Stimulated activated effector memory CD8-positive, alpha-beta T cell treated with anti-CD3 and anti-CD28 coated beads, Interleukin-12 subunit alpha, Interleukin-12 subunit beta, amount 100 ng/mL, for 72 hours (primary cell): ENCODE measurements at places on chromosomes 7 and 10.

- DNase-seq, result no peak
Observed at GRCh38 chr10:36819781-36820180, 305.6 kb upstream of the ANKRD30A start.

- DNase-seq, result no peak
Observed at GRCh38 chr7:84271543-84271942, 77.0 kb upstream of the SEMA3A start.

GRCh38 chr10:78852466-78853240 is 216.1 kb upstream of the ZMIZ1 start:
- no peak for DNase-seq

DNA sequence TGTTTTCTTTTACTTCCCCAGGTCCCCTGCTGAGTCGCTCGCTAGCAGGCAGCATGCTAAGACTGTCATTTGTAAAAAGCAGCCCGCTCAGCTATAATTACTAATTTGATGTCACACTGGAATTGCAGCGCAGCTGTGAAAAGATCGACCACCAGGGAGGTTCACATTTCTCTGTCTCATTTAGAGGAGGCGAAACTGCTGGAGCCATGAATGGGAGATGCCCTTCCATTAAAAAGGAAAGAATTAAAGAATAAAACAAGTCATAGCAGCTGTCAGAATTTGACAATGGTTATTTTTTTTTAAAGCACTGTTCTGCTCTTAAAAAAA is 153.5 kb downstream of the PIP4K2A start:
- no peak for DNase-seq

DNA sequence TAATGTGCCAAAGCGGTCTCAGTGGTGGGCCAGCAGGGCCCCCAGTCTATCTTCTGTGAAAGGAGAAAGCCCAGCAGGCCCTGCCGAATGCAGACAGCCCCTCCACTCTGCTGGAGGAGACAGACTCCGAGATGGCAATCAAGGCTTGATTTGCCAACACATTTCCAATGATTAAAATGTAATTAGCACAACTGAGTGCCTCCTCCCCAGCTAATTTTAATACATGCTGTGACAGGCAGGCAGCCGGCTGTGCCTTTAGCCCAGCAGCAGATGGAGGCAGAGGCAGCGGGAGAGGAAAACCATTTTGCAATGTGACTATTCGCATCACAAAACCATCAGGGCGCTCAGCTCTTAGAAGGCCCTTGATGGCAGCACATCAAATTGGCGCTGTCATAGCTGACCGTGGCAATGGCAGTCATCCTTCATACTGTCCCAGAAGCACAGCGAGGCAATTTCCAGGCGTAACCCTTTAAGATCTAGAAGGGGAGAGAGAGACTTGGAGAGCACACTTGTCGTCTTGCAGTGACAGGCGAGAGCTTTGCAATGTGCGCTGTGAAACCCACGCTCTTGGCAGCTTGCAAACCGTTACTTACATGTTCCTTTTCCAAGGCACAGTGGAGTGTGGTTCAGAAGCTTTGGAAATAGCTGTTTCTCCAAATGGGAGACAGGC is 714.8 kb upstream of the GALNT17 start:
- no peak for DNase-seq

GRCh38 chr7:150876817-150877526 is 24.7 kb downstream of the AOC1 start:
- DNase-seq, result no peak

DNA sequence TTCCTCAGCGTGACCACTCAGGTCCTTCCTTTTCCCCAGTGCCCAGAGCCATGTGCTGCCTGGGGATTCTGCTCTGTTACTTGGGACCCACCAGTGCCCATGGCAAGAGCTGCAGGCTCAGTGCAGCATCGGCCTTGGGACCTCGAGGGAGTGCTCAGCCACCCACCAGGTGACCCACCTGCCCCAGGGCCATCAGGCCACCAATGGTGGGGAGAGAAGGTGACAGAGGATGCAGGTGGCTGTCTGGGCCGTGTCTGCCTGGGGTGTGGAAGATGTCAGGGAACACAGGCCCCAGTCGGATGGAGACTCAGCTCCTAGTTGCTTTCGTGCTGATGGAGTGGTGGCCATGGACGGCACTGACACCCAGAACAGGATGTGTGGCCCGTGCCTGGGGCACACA is 104.7 kb upstream of the FAM20C start:
- no peak for DNase-seq

- no peak for DNase-seq
Observed at GRCh38 chr10:45441239-45442190, 67.5 kb downstream of the ALOX5 start.

- no peak for DNase-seq
Observed at GRCh38 chr10:98201760-98202159, 66.2 kb downstream of the LOXL4 start.

DNA sequence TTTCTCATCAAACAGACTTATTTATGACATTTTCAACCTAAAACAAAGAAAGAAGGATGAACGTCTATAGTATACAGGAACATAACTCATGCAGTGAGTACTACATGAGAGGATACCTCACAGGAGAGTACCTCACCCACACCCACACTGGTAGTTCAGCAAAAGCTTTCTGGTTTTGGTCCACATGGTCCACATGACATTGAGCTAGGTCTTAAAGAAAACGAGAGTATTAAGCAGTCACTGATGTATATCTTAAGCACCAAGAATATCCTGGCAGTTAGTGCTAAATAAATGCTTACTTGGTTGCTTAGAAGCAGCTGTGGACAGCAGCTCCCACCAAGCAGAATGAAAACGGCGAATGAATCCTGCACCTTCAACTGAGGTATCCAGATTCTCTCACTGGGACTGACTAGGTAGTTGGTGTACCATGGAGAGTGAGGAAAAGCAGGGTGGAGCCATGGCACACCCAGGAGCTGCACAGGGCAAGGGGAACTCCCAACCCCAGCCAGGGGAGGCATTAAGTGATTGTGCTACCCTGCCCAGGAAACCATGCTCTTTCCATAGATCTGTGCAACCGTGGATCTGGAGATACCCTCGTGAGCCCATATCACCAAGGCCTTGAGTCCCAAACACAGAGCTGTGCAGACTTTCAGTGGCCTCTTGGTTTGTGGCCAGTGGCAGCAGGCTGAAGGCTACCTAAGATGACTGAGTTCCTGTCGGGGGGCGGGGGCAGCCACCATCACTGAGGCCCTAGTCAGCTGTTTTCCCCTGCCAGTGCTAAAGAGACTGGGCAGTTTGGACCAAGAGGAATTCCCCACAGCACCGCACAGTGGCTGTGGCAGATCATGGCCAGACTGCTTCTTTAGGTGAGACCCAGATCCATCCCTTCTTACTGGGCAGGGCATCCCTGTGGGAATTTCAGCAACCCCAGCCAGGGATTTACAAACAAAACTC is 143.4 kb downstream of the SGMS1 start:
- DNase-seq, result no peak

GRCh38 chr10:19302117-19302516 is 253.5 kb downstream of the MALRD1 start:
- no peak for DNase-seq

GRCh38 chr7:14690075-14690474 is 212.5 kb downstream of the DGKB start:
- DNase-seq, result no peak

- DNase-seq, result no peak
Observed at GRCh38 chr10:128078136-128078969, 47.9 kb downstream of the MKI67 start.

GRCh38 chr10:133278577-133279265 is 2.1 kb upstream of the ADAM8 start:
- DNase-seq, result peak; percentile 88

DNA sequence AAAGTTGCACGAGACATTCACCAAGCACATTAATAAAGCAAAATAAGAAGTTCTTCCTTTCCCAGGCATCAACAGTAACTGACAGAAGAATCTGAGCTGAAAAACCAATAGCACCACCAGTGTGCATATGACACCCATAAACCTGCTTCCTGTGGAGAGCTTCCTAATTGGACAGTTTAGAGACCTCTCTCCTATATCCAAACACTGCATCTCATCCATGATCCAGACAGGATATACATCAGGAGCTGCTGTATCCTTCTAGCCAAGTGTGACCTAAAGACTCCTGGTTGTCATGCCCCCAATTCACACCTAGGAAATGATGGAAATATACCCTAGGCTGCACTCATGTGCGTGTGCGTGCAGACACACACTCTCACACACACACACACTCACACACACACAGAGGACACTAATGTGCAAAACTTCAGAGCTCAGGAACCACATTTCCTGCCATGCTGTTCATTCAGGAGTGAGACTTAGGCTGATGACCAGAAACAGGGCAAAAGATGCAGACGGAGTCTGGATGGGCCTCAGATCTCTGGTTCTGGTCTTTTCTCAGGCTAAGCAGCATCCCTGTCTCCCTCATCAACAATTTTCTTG is 58.0 kb downstream of the MAP3K8 start:
- DNase-seq, result no peak

- no peak for DNase-seq
Observed at GRCh38 chr7:78175330-78176100, 376.9 kb downstream of the PHTF2 start.

GRCh38 chr10:11901833-11902475 is 78.8 kb downstream of the PROSER2 start:
- no peak for DNase-seq

DNA sequence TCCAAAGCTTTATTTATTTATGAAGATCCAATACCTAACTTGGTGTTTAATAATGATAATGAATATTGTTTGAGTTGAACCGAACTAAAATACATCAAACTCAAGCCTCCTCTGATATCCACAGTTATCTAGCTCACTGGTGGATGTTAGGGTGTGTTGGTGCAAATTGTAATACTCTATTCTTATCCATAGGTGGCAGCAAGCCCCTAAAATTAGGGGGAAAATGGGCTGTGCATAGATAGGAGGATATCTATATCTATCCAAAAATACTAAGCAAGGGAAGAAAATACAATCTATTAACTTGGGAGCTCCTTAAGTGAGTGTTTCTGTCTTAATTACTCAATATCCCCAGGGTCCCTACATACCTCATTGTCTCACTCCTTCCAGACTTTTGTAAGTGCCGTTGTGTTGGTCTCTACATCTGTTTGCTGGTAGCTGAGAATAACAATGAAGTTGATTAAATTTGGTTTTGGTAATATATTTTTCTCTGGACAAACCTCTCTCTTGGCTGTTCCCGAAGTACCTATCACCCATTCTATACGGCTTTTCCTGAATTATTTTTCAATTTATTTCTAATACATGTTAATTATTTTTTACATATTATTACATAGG is 55.0 kb upstream of the VWDE start:
- DNase-seq, result no peak

GRCh38 chr10:58414270-58415041 is 29.2 kb downstream of the TFAM start:
- no peak for DNase-seq

DNA sequence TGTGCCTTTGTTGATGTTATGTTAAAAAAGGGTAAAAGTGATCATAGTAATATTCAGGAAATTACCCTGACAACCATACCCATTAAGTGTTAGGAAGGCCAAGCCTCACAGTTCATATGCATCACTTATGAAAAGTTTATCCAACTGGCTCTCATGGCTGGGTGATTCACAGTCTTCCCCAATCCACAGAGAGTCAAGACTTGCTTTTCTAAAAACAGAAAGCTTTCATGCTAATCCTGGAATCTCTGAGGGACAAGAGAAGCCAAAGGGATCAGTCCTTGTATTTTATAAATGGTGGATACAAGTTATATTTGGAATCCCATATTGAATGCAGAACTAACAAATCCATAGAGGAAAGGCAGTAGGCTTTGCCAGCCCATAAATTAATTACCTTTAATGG is 218.3 kb downstream of the JAZF1 start:
- no peak for DNase-seq

DNA sequence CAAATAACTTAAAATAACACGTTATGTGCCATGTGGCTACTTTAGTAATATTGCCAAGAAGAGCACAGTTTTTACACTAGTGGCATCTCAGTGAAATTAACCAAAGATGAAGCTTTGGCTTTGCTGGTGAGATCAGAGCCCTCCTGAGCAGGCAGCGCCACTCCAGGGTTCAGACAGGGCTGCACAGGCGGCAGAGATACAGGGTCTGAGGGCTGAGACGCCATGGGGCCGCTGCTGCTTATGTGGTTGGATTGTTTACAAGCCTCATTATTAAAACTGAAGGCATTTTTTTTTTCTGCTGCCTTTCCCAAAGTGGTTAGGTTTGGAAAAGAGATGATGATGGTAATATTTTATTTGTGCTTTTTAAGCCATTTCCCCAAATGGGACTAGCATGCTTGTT is 68.8 kb upstream of the DNAJB6 start:
- DNase-seq, result no peak

DNA sequence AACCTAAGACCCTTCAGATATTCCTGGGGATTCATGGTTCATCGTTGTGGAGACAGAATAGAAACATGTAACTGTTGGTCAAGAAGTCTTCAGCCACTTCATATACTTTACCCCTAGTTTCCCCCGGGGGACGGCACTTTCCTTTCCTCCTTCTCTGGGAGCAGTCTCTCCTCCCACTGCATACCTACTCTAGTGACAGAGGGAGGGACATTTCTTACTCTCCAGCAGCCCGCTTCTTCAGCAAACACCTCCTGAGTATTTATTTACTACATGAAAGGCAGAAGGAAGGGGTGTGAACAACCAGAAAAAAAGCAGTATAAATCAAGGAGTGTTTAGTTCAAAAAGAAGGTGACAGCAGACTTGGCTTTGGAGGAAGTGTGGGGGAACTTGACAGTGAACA is 69.0 kb downstream of the LHFPL3 start:
- no peak for DNase-seq

- no peak for DNase-seq
Observed at GRCh38 chr10:79070081-79070605, 1.4 kb downstream of the ZMIZ1 start.

DNA sequence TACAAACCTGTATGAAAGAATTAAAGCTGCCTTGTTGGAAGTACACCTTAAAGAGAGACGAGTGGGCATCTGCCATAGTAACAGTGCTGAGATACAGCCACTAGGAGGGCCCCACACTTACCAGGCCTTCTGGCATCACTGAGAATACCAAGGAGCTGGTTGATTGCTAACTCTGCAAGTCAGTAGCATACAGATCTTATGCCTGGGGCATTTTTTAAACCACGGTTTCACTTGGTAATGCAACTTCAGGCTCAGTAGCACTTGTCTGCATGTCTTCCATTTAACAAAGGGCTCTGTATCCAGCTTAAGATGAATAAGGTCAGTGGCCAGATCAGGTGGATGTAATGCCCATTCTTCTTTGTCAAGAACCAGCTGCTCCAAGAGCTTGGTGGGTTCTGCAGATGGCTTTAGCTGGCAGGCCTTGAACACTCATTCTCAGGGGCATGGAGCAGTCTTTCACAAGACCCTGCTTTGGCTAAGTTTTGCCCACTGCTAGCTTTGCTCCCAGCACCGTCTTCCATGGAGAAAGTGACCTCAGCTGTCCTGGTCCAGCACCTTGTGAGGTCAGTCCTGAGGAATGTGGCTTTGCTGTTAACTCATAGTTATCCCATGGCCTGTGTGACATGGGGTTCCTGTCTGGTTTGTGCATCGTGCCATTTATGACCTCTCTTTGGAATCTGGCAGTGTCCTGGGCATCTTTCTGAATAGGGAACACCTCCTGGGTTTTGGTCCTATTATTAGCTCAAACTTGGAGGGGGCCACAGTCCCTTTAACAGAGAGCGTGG is 68.1 kb downstream of the BMPER start:
- no peak for DNase-seq

- no peak for DNase-seq
Observed at GRCh38 chr7:121034929-121035328, 46.4 kb downstream of the CPED1 start.
